ENCODE measurements at places on chromosomes 1 and 21.

- DNase-seq: no peak
These were observed 67.1 kb downstream of the UBE2T start for GRCh38 chr1:202274611-202275010.

DNA sequence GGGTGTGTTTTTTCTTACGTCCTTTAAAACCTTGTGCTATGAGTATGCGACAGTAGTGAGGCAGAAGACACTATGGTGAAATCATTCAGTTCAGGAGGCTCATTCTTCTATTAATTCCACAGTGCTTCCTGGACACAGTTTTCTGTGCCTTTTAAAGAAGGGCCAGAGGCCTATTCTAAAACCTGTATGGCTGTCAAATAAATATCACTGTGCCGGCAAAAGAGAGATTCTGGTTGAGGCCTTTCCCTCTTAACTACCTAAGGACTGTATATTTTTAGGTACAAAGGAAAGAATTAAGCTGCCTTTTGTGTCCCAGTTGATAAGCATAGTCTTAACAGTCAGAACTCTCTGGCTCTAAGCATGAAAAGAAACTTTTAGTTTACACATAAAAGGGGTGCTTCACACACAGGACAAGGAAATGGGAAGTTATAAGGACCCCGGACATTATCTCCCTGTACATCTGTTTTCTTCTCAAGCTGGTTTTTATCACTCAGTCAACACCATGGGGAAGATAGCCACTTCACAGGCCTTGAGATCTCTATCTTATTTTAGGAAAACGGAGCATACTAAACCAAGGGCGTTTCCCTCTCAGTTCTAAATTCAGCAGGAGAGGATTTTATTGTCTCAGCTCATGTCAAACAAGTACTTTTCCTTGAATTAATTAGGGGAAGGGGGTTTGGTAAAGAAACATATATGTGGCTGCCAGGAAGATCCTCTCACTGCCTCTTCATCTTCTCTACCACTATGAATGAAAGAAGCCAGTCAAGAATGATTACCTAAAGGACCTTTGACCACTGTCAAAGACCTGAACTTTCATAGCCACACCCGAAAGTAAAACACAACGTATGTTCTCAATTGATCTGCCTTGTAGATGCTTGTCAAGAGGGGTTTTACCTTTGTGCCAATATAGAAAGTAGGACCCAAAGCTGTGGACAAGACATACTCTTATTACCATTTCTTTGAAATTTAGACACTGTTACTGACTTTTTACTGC, 71.4 kb upstream of the HSPA13 start:
- DNase-seq: no peak

DNA sequence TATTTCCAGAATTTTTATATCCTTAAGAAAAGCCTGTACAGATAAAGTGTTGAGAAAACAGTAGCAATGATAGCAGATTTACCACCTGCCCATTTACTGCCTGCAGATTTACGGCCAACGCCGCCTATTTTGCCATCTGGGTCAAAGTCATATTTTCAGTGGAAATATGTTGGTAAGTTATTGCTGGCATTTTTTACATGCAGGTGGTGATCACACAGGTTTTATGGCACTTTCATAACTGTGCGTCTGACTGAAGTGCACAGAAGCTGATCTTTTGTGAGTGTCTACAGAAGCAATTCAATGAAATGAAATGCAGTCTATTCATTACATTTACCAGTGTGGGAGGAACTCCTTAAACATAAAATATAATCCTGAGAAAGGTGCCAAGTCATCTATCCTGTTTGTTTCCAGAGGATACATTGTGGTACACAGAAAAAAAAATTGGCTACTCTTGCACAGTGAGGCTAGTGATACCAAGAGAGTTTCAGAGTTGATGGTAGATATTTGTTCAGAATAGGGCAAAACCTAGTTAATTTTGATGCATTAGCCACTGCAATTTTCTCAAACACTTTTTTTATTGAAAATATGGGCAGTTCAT, 458.5 kb downstream of the NEGR1 start:
- DNase-seq: no peak

GRCh38 chr1:61825393-61825792, 83.1 kb downstream of the PATJ start:
- no peak for DNase-seq

DNA sequence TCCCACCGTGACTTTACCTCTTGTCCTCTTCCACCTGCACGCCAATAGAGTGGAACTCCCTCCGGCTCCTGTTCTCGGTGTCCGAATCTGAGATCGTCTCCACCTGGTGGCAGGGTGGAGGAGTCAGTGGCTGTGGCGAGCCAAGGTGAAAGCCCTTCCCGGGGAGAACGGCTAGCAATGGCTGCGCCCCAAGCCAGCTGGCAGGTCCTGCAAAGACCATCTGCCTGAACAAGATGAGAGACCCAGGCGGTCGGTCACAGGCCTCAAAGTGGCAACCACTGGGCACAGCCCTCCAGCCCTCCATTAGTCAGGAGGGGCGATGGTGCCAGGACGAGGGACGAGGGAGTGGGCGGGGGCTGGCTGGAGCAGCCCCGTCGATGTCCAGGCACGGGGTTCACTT, 25.4 kb upstream of the SMIM12 start:
- no peak for DNase-seq

- DNase-seq: no peak
These were observed 15.2 kb downstream of the CDK18 start for GRCh38 chr1:205519541-205520131.

GRCh38 chr1:18112611-18113010, 5.0 kb downstream of the IGSF21 start:
- DNase-seq: no peak

DNA sequence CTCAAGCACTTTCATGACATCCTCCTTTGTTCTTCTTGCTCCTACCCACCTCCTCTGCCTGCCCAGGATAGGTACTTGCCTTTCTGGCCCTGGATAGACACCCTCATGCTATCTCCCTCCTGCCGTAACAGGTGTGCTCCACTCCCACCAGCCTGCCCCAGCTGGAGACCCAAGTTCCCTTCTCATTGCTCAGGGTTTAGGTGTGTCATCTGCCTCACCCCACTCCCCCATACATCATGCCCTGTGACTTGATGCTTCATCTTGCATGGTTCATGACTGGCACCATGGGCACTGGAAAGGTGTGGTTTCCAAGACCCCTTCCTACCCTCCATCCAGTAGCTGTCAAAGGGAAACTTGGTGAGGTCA, 5.9 kb downstream of the RHEX start:
- no peak for DNase-seq

DNA sequence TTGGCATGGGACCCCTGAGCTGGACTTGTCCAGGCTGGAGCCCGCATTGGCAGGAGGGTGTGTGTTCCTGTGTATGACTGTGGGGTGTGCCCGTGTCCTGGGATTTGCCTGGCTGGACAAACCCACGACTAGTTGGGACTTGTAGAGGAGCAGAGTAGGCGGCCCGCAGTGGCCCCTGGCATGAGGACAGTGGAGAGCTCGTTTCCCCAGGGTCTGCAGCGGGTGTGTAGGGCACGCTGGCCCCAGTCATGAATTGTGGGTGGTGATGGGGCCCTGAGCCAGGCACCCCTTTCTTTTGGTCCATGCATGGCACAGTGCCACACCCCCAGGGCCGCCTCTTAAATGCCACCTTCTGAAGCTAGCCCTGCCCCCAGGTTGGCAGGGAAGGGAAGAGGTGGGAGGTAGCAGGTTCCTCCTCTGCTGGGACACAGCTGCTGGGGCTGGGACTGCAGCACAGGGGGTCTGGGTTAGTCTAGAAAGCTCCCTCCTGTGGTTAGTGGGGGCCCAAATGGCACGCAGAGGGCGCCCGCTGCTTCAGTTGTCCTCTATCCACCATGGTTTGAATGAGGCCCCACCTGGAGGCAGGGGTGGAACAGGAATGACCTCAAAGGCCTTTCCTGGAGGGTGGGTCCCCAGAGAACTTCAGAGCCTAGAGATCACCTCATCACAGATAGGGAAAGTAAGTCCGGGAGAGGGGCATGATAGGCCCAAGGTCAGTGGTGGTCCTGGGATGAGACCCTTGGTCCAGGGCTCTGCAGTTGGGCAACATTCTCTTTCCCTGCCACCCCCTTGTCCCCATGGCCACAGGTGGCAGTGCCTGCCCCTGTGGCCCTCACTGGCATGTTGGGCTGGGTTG, 4.1 kb downstream of the CROCC start:
- no peak for DNase-seq

- DNase-seq: no peak
These were observed 37.2 kb upstream of the TSPAN2 start for GRCh38 chr1:115126516-115126915.

GRCh38 chr1:158122833-158123388, 57.8 kb upstream of the CD1D start:
- no peak for DNase-seq

DNA sequence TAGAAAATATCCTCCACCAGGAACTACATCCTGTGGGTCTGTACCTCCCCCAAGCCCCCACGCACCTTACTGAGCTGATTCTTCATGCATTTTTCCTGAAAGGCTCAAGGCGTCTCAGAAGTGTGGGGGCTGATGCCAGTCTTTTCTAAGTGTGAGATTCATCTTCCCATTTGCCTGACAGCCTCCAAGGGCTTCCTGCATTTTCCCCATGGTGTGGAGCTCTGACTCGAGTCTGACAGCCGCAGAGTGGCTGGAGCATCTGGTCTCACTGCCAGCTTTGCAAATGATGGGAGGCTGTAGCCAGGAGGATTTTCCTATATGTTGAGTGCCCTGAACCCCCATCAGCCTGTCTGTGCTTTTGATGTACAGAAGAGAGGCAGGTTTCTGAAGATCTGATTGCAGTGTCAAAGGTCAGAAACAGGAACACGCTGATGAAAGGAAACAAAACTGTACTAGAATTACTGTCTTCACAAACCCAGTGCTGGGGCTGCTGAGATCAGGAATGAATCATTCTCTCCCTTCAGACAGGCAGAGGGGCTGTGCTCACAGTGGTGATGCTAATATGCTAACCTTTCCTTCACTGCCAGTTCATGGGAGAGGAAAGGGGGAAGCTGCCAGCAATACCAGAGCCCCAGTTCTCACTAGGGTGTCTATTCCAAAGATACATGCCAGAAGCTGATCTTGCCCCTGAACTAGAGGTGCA, 201.5 kb upstream of the C1orf174 start:
- DNase-seq: no peak

DNA sequence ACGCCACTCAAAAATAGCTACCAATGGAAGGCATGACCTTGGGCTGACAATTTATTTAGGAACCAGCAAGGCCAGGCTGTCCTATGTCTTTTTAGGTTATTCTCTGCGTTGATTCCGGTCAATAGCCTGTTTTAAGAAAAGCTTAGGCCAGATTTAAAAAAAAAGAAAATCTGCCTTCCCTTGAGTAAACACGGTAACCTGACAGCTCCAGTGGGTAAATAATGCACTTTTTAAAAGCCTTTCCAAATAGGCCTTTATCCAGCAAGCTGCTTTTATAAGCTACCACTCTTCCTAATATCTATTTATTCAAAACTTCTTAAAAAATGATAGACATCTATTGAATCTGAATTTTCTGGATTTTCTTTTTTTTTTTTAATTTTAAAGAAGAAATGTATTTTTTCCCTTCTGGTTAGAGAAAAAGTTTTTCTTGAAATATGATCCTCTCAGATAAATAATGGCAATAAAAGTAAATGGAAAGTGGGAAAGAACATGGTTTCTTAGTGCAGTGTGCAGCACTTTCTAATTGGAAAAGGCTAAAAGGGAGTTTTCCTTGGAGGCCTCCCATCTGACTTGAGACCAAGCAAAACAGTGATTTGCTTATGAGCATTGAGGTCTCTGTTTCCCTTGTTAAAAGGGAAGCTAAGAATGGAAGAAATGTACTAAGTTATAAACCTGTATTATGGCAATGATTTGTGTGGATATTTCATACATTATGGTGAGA, 281.0 kb upstream of the RUNX1 start:
- no peak for DNase-seq

- no peak for DNase-seq
These were observed 12.1 kb upstream of the ZNF496 start for GRCh38 chr1:247343801-247344200.

- DNase-seq: no peak
These were observed 42.1 kb downstream of the PARP1 start for GRCh38 chr1:226365831-226366231.

DNA sequence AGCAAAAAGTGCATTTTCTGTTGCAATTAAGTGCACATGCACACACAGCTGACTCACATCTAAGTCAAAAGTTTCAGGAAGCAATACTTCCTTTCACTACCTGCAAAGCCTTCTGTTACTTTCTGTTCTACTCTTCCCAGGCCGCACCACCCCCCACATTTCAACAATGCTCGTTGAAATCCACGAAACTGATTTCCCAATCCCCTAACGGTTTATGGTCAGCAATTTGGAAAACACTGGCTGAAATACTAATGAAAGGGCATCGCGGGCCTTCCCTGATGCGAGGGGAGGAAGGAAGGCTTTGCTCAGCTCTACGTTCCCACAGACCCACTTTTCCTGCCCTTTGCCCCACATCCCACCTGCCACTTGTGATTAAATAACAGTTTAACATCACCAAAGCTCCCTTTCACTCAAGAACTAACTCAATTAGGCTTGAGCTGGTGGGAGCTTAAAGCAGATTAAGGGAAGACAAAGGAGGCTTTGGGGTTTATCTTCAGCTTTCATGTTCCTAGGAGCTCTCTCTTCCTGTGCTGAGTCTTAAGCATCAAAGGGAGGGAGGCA, 243.2 kb upstream of the RAB4A start:
- no peak for DNase-seq

DNA sequence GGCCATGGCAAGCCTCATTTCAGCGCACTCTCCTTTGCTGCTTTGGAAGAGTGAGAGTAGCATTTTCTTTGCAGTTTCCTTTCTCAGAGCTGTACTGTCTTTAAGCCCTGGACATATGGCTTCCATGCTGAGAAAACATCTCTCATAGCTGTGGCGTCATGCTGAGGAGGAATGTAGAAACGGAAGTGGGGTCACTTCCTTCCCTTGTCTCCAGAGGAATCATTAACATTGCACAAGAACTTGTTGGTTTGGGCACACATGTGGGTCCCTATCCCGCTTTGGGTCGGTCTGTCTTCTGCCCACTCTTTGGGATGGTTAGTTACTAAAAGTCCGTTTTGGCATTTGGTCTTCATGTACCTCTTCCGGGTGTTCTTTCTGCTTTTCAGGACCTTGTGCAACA, 5.6 kb downstream of the MFN2 start:
- DNase-seq: no peak

- DNase-seq: no peak
These were observed 62.3 kb upstream of the EDN2 start for GRCh38 chr1:41546833-41547135.

- DNase-seq: no peak
These were observed 109.2 kb downstream of the OSBPL9 start for GRCh38 chr1:51726051-51726450.

- DNase-seq: no peak
These were observed 253.4 kb upstream of the ST6GALNAC5 start for GRCh38 chr1:76613886-76614285.

GRCh38 chr1:203361945-203362719, 11.2 kb upstream of the FMOD start:
- DNase-seq: no peak

- DNase-seq: no peak
These were observed 45.2 kb downstream of the ZNF691 start for GRCh38 chr1:42891465-42892138.
